Glomerular endothelial cell (primary cell): ENCODE measurements at places on chromosomes 2 and 18.

DNA sequence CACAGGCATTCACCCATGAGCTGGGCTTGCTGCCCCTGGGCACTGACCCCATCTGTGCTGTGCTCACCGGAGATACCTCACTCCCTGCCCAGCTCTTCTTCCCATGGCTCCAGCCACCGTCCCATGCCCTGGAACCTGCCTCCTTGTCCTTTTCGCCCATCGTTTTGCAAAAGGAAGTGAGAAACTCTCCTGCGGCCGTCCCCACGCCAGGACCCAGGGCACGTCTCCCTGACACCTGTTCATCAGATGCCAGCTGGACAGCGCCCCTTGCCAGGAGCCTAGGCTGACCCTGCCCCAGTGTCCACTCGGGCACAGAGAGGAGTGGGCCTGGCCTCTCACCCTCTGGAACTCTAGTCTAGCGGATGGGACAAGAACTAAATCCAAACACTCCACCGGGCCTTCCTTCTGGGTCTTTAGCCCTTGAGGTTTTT lies 238.6 kb downstream of the SEPTIN10 start:
- no peak for DNase-seq

GRCh38 chr2:233449921-233450863 lies 95.9 kb downstream of the DGKD start:
- no peak for DNase-seq

DNA sequence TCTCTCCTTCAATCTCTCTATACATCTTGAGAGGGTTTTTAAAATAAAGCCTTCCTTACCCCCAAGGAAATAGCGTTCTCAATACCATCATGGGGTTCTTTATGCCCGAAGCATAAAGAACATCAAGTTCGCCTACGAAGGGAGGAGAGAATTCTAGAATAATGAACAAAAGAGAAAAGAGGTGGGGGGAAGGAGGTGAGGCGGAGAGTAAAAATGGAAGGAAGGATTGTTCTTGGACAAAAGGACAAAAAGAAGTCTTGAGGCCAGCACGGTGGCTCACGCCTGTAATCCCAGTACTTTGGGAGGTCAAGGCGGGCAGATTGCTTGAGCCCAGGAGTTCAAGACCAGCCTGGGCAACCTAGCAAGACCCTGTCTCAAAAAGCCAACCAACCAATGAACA lies 319.8 kb upstream of the NCKAP5 start:
- no peak for DNase-seq

GRCh38 chr2:7961550-7961949 lies 720.3 kb upstream of the ID2 start:
- no peak for DNase-seq

- DNase-seq, result no peak
Observed at GRCh38 chr2:111034606-111035005, 86.1 kb upstream of the BCL2L11 start.

DNA sequence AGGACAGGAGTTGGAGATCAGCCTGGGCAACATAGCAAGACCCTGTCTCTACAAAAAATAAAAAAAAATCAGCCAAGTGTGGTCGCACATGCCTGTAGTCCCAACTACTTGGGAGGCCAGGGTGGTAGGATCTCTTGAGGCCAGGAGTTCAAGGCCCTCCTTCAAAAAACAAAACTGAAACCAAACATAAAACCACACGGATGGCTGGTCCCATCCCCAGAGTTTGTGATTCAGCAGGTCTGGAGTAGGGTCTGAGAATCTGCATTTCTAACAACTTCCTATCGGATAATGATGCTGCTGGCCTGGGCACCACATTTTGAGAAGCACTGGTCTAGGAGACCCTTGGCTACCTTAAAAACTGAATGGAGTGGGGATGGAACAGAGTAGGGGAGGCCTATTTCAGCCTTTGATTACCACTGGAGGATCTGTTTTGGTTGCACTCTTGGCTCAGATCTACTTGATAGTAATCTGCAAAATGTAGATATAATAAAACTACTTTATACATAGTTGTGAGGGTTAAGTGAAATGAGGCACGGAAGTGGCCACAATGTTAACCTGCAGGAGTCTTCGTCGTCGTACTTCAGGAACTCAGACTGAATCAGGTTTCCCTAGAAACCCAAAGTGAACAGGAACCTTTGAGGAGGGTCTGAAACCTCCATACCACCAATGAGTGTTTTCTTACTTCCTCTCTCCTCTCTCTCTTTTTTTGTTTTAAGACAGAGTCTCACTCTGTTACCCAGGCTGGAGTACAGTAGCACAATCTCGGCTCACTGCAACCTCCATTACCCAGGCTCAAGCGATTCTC lies 25.5 kb upstream of the NFE2L2 start:
- no peak for DNase-seq

DNA sequence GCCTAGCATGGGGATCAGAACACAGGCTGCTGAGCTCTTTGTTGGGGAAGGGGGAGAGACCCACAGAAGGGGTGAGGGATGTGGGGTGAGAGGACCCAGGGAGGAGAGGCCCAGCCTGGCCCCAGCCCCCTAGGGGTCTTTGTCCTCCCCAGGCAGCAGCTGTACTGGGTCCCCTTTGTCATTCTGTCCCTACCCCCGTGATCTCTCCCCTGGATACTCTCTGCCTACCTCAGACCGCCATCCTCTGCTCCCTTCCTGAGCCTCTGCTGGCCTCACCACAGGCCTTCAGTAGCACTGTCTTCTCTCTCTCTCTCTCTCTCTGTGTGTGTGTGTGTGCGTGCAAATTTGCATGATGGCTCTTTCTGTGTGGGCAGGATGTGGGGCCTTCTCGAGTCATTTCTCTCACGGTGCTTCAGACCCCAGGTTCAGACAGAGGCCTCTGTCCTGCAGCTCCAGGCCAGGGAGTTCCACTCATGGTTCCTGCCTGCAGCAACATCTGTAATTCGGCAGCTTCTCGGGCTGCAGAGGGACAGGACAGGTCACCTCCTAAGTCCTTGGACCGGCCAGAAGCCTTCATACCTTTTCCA lies 1.4 kb downstream of the PSD4 start:
- DNase-seq, result no peak

DNA sequence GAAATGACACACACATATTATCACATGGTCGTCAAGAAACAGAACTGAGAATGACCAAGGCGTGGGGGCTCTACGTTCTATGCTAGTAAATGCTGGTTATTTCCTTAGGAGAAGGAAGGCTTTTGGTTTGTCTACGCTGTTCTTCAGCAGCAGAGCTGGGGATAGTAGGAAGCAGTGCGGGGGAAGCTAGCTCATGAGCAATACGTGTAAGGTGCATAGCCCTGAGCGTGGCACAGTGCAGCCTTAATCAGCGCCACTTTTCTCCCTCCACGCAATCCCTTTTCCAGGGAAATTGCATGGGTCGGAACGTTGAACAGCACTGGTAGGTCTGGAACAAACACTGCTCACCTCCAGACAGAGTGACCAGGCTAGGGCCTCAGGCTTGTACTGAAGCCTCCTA lies 199.6 kb upstream of the FBXO11 start:
- no peak for DNase-seq

DNA sequence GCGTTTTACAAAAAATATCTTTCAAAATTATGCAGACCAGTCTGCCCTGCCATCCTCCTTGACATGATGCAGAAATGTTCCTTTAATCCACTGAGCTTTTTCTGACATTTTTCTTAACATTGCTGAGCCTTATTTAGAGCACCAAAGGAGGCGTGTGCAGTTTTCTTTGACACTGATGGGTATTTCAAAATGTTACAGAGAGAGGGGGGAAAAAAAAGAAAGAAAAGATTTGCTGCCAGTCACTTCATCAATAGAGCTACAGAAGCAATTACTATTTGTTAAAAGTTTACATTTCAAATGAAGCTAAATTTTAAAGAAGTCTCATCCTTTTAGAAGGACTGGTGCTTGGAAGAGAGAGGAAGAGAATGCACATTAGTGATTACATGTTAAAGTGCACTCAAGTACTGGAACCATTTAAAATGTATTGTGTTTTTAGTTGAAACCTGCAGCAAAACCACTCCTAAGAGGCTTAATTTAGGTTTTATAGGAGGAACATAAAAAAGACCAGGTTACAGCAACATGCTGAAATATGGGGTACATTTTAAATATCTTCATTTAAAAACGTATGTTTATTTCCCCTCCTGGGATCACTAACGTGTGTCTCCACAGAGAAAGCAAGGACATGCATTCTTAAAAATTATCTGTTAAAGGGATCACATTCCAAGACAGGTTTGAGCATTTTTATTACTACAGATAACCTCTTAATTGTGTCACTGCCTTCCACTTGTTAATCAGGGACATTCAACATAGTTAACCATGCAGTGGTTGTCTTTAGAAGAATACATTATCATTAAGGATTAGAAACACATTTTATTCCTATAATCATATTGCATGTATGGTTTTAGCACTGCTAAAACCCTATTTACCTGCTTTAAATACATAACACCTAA lies 258.4 kb downstream of the MEIS1 start:
- no peak for DNase-seq

DNA sequence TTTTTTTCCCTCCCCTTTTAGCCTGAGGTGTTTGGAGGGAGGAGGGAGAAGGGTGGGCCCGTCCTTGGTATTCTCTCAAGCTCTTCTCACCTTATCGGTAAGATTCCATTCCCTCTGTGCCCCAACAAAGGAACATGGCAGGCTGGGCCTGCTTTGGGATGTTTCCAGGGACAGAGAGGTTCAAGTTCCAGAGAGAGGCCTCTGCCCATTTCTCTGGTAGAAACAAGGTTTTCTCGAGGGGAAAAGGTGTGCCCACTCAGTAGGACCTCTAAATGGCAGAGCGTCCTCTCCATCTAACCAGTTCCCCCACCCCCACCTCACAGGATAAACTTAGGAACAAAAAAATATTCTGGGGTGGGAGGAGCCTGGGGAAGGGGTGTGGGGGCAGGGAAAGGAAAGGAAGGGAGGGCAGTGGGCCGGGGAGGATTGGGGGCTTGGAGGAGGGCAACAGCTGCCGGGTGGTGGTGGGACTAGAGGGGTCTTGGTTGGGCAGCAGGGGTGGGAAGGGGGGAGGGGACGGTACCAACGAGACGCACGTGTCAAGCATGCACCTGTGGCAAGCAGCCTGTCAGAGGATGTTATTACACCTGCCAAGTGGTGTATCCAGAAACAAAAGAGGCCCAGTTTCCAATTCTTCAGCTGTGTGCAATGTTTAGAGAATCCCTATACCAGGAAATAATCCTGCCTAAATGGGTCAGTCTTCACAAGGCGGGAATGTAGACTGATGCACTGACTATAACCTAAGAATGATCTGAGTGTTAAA lies 2.1 kb downstream of the PCBP1 start:
- no peak for DNase-seq

DNA sequence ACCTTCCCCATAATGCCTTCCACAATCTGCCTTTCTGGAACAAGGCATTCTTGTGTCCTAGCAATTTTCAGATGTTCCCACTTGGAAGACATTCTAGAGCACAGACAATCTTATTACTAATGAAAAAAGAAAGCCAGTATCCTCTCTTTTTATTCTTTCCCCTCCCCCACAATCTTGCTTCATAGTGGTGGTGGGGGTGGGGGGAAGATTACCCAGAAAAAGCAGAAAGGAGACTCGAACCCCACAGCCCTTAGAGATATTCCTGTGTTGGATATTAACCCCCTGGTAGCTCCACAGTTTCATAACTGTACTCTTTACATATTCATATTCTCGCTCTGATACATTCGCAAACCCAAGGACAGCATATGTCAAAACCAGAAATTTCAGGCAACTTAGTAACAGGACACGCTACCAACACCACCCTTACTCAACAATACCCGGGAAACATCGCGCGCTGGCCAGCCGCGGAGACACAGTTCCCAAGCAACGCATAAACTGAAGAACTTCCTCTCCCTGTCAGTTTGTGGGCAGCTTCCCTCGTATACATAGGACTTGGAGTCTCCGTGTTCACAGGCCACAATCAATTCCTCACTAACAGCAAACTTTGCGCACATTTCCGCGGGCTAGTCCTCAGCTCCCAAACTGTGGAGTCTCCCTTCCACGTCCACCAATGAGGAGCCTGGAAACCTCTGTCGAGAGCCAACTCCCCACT lies 793 bp downstream of the NR4A2 start:
- DNase-seq, result no peak

GRCh38 chr2:220209751-220210150 lies 582.3 kb downstream of the SLC4A3 start:
- DNase-seq, result no peak

DNA sequence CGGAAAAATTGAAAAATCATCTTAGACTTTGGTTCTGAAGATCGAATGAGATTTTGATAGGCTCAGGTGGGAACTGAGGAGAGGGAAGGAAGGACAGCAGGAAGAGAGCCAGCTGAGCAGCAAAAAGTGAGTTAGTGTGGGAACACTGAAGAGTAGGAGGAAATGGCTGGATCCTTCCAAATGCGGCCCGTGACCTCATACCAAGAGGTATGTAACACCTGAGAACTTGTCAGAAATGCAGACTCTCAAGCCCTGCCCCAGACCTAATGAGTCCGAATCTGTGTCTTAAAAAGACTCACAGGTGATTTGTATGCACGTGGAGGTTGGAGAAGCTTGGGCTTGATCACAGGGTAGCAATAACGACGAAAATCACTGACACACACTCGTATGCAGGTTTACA lies 42.0 kb downstream of the COL4A3 start:
- no peak for DNase-seq

DNA sequence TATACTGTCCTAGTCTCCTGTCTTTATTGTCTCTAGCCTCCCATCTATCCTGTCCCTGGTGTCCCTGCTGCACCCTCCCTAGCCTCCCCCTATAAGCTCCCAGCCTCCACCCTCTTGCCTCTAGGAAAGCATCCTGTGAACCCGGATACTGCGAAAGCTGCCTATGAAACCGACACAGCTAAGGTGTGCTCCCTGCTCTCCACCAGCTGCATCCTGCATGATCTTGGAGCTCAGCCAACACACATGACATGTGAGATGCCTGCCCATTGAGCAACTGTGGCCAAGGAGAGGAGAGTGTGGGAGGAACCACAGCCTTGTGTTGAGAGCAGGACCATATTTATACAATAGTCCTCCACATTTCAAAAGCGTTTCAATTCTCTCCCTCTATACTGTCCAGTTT lies 187.1 kb downstream of the ZBTB7C start:
- no peak for DNase-seq

DNA sequence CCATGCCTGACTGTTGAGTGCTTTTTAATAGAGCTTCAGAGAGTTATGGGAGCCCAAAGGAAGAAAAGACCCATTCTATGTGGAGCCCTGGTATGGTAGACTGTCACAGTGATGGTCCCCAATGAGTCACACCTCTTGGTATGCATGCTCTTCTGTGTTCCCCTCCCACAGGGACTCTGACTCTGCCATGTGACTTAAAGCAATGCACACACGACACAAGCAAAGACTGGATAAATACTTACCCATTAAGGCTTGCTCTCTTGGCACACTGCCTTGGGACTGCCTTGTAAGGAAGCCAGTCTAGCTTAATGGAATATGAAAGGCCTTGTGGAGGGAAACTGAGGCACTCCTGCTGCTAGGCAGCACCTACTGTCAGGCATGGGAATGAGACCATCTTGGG lies 16.7 kb upstream of the DTNB start:
- DNase-seq, result no peak
